ENCODE measurements at places on chromosomes 2 and 18. TPM values are rescaled to one million over a fixed set of nuclear protein-coding genes. Genes with fewer than 3 reads are reported as not detected.

The DSG4 gene
- not detected for total RNA-seq

The TCF23 gene
- total RNA-seq = not detected

The MC5R gene
- total RNA-seq = not detected

The PROKR1 gene
- not detected for total RNA-seq

The CHRND gene
- total RNA-seq = not detected

The INHA gene
- not detected for total RNA-seq

The CPS1 gene
- total RNA-seq = 3.2 TPM

The RAB27B gene
- total RNA-seq = not detected

The EGR4 gene
- 0.29 TPM for total RNA-seq

The SKOR2 gene
- not detected for total RNA-seq

The HOXD1 gene
- total RNA-seq = not detected

The SLC14A1 gene
- 3.1 TPM for total RNA-seq

The CHRNG gene
- total RNA-seq = not detected
